ENCODE measurements at places on chromosomes 5 and 9.

DNA sequence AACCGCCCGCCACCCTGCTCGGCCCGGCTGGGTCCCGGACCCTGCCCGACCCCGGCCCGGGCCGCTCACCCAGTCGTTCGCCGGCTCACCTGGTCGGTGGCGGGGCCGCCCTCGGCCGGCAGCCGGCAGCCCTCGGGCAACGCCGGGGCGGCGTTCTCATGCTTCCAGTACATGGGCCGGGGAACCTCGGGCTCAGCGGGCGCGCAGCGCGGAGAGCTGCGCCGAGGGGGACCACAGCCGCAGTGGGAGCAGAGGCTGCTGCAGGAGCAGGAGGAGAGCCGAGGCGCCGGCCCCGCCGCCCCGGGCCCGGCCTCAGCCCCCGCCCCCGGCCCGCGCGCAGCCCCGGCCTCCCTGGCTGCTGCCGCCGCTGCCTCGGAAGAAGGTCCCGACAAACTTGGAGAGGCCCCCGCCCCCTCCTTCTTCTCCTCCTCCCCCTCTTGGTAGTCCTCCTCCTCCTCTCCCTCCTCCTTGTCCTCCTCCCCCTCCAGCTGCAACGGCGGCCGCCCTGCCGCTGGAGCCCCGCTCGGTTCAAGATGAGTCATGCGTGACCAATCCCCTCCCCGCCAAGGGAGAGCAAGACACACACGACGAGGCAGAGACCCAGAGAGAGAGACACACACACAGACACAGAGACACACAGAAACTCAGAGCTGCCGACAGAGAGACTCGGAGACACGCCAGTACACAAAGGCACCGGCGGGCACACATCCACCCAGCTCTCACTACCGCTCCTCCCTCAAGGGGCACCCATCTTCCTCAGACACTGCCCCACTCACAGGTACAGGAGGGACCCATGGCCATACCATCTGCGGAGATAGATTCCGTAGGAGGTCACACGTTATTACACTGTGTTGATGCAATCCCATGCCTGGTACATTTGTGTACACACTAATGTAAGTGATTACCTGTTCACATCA, at the start of gene LHX6:
Gene LHX6, minus strand, starts transcription at position 390 of the 917 bp plus-strand sequence. Its CDS starts 217 bp downstream, at position 173.
- ATAC-seq = peak; percentile 12

DNA sequence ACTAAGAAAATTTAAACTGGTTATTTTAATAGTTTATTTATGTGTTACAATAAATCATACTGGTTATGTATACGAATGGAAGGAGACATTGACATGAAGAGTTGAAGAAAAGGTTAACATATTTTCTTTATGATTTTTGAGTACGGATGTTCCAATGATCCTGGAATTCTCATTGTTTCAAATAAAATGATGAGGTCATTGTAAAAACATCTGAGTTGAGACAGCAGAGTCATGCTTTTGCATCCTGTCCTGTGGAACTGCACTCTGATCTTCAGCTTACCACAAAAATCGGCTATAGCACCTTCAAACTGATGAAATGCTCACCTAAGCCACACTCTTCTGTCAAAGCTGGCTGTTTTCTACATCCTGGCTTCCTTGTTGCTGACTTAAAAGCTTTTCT, 67.8 kb downstream of the PTCD2 start:
- ATAC-seq = peak; percentile 79

GRCh38 chr9:117464941-117465616, 50.2 kb upstream of the ASTN2 start:
- ATAC-seq = no peak

- no peak for ATAC-seq
Measured at GRCh38 chr9:133971121-133971951, 20.8 kb downstream of the VAV2 start.

DNA sequence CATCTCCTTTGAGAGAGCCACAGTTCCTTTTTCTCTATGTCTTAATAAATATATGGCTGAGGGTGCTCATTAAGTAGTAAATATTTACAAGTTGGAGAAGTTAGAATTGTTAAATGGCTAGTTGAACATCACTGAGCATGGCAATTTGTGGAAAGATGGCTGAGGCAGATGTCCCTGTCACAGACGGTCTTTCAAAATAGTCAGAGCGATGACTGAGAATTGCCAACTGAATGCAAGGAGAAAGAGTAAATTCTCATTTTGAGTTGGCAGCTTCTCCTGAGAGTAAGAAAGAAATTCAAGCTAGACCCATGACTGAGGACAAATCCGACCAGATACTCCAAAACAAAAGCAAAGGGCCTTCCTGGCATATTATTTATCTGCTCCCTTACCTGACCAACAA, 617.9 kb downstream of the KCTD16 start:
- no peak for ATAC-seq

GRCh38 chr5:157109744-157110143, 900 bp upstream of the HAVCR2 start:
- no peak for ATAC-seq

DNA sequence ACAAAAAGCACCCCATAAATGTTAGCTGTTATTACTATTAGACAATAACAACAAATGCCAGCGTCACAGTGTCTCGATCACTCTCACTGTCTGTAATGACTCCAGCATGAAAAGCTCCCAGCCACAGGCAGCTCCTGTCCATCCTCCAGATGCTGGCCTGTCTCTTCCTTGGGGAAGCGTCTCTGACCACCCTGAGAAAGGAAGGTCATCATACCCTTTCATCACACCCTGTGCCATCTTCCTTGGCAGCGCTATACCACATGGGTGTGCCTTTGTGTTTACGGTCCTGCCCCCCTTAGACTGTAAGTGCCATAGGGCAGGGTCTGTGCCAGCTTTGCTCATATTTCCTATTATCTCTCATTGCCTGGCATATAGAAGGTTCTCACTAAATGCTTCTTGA, 90.6 kb downstream of the PRRT1B start:
- ATAC-seq = no peak

DNA sequence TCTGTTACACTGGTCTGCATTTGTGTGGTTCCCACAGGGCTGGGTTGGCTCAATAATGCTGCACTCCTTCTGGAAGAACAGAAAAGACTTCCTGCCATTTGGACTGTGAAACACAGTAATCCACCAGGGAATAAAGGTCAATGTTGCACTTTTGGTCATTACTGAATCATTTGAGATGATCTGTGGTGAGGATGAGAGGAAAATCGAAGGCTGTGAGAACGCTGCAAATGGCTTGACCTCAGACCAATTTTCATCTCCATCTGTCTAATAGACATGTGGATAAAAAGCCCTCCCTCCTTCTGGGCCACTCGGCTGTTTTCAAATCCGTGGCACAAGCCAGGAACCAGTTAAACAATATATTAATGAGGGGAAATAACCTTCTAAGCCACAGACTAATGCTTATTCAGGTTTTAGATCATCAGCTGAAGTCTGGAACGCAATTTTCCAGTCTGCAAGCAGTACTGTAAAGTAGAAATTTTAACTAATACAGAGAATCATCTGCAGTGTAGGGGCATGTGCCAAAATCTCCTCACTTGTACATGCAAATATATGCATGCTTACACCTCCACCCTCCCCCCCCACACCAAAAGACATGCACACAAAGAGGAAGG, 20.2 kb downstream of the TLE1 start:
- ATAC-seq = no peak

GRCh38 chr9:128061275-128061960, 5.7 kb downstream of the NAIF1 start:
- peak; percentile 31 for ATAC-seq

GRCh38 chr9:135018306-135018915, 69.1 kb upstream of the OLFM1 start:
- no peak for ATAC-seq

GRCh38 chr5:4095918-4096630, 500.4 kb downstream of the IRX1 start:
- no peak for ATAC-seq

- no peak for ATAC-seq
Measured at GRCh38 chr5:101346447-101346846, 443.4 kb upstream of the ST8SIA4 start.

DNA sequence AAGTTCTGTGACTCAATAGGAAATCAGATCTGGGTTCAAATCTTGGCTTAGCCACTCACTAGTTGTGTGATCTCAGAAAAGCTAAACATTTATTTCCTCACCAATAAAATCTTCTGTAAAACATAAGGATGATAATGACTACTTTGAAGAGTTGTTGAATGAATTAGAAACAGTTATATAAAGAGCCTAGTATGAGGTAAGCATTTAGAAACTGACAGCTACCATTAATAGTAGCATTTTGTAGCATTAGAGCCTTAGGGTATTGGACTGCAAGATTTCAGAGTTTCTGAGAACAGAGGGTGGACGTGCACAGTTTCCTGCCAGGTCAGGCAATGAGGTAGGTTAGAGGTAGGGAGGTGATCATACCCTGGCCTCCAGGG, 293.2 kb downstream of the CWC27 start:
- no peak for ATAC-seq

- peak; percentile 75 for ATAC-seq
Measured at GRCh38 chr5:53095931-53096525, 13.5 kb downstream of the MOCS2 start.

DNA sequence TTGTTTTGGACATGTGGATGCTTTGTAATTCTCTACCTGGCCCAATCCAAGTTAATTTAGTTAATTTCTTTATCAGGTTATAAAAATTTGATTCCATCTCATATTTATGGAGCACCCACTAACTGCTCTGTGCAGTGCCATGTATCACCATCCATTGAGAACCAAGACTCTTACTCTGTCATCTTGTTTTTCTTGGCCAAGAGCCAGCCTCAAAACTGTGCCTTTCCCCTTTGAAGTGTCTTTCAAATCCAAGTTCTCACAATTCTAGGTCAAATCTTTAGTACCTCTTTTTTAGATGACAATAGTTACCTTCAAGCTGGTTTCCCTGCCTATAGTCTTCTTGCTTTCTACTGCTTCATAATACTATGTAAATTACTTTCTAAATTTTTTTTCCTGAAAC, 3.2 kb downstream of the COMMD10 start:
- ATAC-seq = no peak

- peak; percentile 86 for ATAC-seq
Measured at GRCh38 chr9:92133949-92134604, 18.9 kb upstream of the SPTLC1 start.

DNA sequence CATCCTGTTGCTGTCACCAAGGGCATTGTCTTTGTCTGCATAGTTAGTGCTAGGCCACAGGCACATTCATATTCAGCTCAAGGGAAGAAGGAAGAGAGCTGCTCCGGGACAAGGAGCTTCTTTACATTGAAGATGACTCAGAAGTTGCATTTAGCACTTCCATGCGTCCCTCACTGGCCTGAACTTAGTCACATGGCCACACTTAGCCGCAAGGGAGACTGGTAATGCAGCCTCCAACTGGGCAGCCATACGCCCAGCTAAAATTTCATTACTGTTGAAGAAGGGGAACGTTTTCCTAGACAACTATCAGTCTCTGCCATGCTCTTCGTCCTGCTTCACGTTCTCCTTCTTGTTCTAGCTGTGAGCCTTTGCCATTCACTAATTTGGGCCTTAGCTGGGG, 20.0 kb downstream of the ACTL7B start:
- ATAC-seq = no peak

GRCh38 chr9:134671341-134672113, 29.9 kb downstream of the COL5A1 start:
- no peak for ATAC-seq

- ATAC-seq = peak; percentile 71
Measured at GRCh38 chr9:106438928-106439327, 424.0 kb upstream of the ZNF462 start.

DNA sequence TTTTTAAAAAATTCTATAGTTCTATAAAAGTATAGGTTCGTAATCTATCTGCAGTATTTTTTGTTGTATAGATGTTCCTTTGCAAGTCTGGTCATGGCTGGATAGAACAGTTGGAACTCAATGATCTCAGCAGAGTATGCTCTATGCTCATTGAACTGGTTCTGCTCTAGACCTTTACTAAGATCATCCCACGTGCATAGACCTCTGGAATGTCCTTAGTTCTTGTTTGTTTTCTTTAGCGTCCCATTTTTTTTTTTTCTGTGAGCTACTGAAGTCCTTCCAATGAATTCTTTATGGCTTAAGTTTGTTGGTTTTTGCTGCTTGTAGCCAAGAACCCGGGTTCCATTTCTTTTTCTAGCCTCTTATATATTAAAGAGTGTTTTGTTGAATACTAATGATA, 3.5 kb downstream of the TMEM38B start:
- no peak for ATAC-seq

DNA sequence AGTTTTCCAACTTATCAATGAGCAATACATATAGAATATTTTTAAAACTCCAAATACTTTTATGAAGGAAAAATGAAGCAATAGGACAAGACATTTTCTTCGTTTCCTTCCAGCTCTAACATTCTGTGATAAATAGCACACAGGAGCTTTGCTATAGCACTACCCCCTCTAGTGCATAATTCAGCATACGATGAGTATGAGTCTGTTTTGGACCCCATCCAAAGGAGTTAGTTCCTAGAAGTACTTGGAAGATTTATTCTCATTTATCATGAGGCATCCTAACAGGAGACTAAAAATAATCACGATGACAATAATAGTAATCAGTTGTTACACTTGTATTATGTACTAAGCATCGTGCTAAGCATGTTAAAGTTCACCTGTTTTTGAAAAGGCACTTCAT, 1061.3 kb upstream of the DMAC1 start:
- no peak for ATAC-seq

DNA sequence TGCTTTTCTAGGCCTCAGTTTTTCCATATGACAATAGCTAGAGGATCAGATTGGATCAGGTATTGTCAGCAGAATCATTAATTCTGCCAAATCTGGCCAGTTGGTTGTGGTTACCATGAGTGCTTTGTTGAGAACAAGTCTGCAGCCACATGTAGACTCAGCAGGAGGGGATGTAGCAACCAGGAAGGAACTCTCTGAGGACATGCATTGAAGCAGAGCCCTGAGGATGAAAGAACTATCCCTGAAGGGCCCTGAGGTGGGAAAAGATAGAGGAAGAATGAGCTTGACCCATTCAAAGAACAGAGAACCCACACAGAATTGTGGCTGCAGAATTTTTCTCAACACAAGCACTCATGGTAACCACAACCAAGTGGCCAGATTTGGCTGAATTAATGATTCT, 60.1 kb upstream of the AFAP1L1 start:
- ATAC-seq = no peak

GRCh38 chr5:72760259-72760658, 56.2 kb upstream of the TNPO1 start:
- 0 out of 3 replicates have a peak, but pooled peaks have one; percentile 39 for ATAC-seq

- no peak for ATAC-seq
Measured at GRCh38 chr5:12795333-12795663, 891.1 kb upstream of the CTNND2 start.

GRCh38 chr9:21677387-21677786, 125.0 kb upstream of the MTAP start:
- ATAC-seq = no peak

DNA sequence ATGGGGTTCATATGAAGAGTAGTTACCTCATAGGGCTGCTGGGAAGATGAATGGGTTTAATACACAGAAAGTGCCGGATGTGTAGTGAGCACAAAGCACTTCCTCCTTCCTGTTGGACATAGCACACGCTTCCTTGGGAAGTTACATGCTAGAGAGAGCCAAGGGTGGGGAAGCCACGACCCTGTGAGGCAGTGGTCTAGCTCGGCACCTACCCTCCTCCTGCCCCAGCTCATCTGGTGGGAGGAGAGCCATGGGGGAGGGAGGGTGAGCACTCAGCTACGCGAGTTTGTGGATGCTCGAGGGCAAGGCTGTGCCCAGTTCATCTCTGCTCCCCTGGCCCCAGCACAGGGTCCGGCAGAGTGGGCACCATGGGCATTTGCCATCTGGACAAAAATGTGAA, 43.6 kb upstream of the NEK6 start:
- no peak for ATAC-seq

Measured in SK-N-SH treated with all-trans-retinoic acid at 6 μM for 48 hours (cell line).